CD4-positive, alpha-beta memory T cell (primary cell): ENCODE measurements at places on chromosomes 3 and 15. TPM values are rescaled to one million over a fixed set of nuclear protein-coding genes. Genes with fewer than 3 reads are reported as not detected.
A peak's percentile ranks its signal among the peaks of the same experiment; 100 is the strongest.

The SPINK8 gene
- not detected for total RNA-seq

The SNTN gene
- not detected for total RNA-seq

The AP3S2 gene
- 36.6 TPM for total RNA-seq

GRCh38 chr15:96402403-96402802, 71.9 kb downstream of the NR2F2 start:
- no peak for DNase-seq

DNA sequence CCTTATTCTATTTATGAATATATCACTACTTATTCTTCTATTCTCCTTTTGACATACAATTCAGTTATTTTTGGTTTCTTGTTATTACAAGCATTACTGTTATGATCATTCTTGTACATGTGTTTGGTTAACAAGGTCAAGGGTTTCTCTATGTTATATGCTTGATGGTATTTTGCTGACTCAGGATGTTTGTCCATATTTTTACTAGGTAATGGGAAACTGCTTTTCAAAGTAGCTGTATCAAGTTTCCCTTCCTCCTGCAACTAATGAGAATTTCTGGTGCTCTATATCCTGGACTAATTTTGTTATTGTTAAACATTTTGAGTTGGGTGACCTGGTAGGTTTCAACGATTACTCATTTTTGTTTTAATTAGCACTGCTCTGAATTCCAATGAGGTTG, 841.0 kb downstream of the OTOL1 start:
- no peak for DNase-seq

- no peak for DNase-seq
Measured at GRCh38 chr15:73395671-73396070, 26.9 kb upstream of the HCN4 start.

DNA sequence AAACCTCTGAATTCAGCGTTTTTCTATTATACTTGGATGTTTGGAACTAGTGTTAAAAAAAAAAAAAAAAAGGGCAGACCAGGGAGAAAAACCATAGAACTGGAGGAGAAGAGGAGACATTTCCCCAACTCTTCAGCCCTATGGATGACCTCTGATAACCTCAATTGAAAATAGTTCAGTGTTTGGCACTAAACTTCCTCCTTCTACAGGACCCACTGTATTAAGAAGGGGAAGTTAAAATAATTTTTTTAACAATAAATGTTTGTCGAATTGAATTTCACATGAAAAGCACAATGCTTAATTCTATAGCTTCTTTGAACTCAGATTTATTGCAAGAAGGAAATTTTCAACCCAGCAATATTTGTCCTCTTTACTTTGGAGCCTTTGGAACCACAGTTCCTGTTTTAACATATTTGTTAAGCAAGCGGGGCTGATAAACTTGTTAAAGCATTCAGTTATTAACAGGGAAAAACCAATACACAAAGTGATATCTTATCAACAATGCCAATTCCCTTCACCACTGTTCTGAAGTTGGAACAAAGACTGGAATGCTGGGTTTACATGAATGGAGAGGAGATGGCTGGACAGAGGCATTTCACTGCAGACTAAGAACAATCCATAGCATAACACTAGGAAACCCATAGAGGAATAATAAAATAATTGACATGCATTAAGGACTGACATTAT, 3.1 kb upstream of the A4GNT start:
- DNase-seq, result no peak

DNA sequence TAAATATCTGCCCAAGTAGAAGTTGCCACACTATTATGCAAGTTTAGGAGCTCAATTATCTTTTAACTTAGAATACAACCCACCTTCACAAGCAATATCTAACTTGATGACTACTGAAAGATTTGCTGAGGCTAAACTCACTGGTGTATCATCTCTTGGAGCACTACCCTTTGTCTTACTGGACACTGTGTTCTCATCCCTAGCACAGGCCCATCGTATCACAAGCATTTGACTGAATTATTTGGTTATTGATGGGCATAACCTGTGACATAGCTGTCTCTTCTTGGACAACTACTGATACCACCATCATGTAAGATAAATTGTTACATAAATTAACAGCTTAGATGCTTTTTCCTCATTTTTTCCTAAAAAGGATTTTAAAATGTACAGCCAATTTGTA, 216.2 kb upstream of the THBS1 start:
- no peak for DNase-seq

DNA sequence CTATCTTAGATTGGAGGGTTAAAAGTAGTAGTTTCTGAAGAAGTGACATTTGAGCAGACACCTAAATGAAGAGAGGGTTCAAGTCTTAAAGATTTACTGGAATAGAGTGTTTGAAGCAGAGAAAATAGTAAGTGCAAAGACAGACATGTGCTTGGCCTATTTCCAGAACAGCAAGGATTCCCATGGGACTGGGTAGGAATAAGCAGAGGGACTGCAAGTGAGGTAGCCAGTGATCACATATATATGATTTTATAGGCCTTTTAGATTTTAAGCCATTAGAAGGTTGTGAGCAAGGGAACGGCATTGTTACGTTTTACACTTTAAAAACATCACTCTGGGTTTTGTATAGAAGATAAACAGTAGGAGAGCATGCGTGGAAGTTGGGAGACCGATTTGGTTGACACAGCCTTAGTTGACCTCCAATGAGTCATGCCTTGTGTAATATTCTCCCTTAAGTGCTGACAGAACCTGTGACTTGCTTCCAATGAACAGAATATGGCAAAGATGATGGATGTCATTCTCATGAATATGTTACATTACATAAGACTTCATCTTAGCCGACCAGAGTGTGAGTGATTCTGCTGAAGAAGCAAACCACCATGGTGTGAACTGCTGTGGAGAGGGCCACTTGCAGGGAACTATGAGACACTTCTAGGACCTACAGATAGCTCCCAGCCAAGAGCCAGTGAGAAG, 37.1 kb upstream of the SLC4A7 start:
- DNase-seq, result no peak

DNA sequence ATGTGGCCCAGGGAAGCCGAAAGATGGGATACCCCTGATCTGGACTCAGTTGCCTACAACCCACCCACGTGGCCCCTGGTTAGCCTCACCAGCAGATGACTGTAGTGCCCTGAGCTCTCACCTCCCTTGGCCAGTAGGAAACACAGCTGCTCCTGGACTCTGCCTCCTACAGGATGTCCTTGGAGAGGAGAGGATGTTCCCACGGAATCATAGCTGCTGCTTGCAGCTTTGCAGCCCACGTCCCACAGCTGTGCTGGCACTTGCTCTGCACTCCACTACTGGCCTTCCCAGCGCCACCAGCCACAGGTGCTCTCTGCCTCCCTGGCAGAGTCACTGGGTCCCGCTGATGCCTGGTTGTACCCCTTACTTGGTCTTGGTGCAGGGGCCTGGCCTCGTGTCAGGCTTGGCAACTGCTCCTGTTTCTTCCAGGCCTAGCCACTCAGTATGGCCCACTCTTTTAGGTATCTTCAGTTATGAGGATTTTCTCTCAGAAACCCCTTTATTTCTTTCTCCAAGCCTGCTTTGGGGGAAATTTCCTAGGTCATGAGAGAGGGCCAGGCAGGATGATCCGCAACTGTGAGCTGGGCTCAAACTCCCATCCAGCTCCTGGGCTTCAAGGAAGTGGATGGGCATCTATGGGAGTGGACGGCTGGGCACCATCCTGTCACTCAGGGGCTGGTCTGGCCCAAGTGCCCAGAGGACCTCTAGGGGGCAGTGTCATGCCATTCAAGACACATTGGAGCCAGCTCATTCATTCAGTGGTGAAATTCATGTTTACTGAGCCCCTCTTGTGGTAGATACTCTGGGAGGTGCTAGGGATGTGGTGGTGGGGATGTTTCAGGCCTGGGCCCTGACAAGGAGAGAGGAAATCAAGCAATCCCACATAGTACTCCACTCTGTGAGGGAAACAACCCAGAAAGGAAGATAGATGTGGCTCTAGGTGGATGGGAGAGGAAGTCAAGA, 16.2 kb upstream of the VILL start:
- peak; percentile 69 for DNase-seq

GRCh38 chr3:101217472-101218245, 102.7 kb downstream of the IMPG2 start:
- DNase-seq, result no peak
